ENCODE measurements at places on chromosomes 2 and 18.

- DNase-seq: no peak
These were observed 50.9 kb upstream of the SPATS2L start for GRCh38 chr2:200255549-200255948.

- DNase-seq: no peak
These were observed 61.6 kb downstream of the DNER start for GRCh38 chr2:229652796-229653195.

- DNase-seq: no peak
These were observed 48.5 kb downstream of the DSEL start for GRCh38 chr18:67468038-67468437.

DNA sequence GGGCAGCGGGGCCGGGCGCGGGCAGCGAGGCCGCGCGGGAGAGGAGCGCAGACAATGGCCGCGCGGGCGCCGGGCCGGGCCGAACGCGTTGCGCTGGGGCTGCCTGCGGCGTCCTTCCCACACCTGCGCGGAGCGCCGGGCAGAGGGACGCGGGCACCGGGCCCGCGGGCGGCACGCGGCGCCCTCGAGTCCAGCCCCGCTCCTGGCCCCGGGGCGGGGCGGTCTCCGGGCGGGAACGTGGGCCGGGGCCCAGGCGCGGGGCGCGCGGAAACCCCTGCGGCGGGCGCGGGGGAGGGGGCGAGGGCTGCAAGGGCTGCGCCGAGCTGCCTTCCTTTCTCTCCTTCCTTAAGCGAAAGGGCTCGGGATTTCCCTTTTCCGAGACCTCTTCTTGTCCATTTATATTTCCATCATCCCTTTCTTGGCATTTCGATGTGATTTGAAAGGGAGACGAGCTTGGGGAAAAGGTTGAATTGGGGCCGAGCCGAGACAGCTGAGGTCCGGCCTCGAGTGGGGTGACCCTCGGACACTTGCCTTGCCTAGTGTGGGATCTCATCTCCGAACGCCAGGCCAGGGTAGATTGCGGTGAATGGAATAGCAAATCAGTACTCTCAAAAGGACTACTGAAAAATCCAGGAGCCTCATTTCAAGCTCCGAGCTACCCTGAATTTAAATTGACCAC, 676 bp downstream of the KLHL23 start:
- no peak for DNase-seq

GRCh38 chr2:236919209-236919608, 166.5 kb upstream of the COPS8 start:
- DNase-seq: no peak

GRCh38 chr18:74453016-74453566, 4.0 kb downstream of the DIPK1C start:
- DNase-seq: no peak

- peak; percentile 82 for DNase-seq
These were observed at the start of gene PDE11A for GRCh38 chr2:178072383-178073301. PDE11A (minus strand) TSS chr2:178072777; CDS start chr2:178072437, 340 bp downstream.

DNA sequence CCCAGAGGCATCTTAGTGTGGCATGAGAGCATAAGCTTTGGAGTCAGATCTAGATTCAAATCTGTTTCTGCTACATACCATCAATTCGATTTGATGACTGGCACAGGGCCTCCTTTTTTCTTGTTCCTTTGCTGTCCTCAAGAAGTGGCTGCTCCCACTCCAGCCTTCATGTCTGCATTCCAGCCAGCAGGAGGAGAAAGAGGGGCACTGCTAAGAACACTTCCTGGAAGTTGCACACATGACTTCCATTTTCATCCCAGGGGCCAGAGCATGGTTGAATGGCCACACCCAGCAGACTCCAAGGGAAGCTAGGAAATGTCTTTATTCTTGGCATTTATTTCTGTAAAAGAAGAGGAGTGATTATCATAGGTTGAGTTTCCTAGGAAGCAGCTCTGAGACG, 50.4 kb downstream of the EML6 start:
- no peak for DNase-seq

DNA sequence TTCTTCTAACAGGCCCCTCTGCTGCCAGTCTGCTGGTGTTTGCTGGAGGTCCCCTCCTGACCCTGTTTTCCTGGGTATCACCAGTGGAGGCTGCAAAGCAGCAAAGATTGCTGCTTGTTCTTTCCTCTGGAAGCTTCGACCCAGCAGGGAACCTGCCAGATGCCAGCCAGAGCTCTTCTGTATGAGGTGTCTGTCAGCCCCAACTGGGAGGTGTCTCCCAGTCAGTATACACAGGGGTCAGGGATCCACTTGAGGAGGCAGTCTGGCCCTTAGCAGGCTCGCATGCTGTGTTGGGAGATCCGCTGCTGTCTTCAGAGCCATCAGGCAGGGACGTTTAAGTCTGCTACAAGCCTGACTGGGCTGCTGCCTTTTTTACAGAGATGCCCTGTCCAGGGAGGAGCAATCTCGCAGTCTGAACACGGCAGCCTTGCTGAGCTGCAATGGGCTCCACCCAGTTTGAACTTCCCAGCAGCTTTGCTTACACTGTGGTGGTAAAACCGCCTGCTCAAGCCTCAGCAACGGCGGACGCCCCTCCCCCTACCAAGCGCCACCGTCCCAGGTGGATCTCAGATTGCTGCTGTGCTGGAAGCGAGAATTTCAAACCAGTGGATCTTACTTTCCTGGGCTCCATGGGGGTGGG, 29.9 kb downstream of the CHCHD5 start:
- DNase-seq: no peak

DNA sequence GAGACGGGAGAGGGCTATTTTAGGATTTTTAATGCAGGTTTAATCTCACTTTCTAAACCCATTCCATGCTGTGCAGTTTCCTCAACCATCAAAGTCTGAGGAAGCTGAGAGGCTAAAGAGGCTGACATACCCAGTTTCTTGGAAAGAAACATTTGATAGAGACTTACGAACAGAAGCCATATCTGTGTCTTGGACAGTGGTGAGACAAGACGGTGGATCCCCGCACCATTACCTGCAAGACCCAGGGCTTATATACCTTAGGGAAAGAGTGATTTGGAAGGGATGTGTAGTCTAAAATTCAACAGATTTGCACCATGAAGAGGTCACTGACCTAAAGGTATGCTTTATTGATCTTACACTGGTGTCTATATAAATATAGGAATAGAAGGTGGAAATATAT, 13.5 kb downstream of the EEF1B2 start:
- no peak for DNase-seq

- no peak for DNase-seq
These were observed 3.4 kb upstream of the NARS1 start for GRCh38 chr18:57624988-57625387.

DNA sequence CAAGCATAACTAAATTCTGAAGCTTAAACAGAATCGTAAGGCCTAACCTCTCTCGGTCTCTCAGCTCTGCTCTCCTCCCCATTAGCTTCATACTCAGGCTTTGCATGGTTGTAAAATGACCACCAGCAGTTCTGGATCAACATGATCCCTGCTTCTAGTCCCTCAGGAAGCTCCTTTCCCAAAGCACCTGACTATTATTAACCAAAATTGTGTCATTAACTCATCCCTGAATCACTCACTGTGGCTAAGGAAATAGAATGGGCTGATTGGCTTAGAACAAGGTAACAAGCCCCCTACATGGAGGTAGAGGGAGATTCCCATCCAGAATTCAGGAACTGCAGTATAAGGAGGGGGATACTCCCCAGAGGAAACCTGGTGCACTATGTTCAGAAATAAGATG, 448.3 kb downstream of the ARHGAP15 start:
- DNase-seq: no peak

- no peak for DNase-seq
These were observed 139.5 kb downstream of the HDAC4 start for GRCh38 chr2:239261356-239261755.

- no peak for DNase-seq
These were observed 110.7 kb downstream of the QPCT start for GRCh38 chr2:37454851-37455762.

DNA sequence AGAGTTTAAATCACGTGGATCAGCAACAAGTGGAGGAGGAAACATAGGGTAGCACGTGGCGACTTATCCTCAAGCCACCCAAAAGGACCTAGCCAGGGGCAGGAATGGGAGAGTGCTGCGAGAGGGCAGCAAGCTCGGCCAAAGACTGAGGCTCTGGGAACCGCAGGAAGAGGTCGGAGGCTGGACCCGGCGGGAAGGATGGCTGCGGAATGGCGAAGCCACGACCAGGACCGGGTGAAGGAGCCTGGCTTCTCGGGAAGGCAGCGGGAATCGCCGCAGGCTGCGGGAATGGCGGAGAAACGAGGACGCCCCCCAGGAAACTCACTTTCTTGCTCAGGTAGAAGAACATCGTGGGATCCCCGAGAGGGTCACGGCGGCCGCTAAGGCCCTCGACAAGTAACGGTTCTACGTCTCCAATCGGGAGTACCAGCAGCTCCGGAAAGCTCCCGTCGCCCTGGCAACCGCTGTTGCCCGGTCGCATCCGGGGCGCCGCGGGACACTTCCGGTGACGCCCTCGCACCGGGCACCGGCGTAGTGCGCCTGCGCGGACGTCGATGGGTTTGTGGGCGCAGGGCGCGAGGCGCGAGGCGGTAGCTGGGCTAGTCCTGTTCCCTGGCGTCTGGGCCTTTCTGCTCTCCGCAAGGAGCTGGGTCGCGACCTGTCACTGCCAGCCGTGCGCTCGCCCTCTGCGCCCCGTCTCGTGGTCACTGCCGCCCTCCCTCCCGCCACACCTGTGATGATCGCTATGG, at the start of gene WDR35:
WDR35 (minus strand) TSS at position 439 of the 749 bp plus-strand sequence; CDS start at position 349, 90 bp downstream.
- DNase-seq: peak; percentile 86

All from posterior cingulate gyrus (tissue), 11 donors.